HFF-Myc (cell line): ENCODE measurements at places on chromosomes 3 and 15.

GRCh38 chr15:38707802-38708671 lies 143.4 kb upstream of the RASGRP1 start:
- DNase-seq = no peak

DNA sequence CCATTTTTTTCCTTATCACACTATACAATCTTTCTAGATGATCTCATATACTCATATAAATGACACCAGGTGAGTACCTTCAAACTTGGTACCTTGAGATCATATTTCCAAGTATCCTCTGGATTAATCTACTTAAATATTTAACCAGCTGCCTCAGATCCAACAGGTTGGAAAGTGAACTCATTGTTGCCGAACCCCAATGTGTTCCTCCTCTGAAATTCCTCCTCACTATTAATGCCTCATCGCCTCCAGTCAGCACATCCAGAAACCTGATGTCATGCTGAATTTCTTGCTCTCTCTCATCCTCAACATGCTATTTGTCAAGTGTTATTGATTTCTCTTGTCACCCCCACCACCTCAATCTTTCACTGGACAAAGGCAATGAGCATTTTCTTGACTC lies 221.8 kb downstream of the FMN1 start:
- no peak for DNase-seq

DNA sequence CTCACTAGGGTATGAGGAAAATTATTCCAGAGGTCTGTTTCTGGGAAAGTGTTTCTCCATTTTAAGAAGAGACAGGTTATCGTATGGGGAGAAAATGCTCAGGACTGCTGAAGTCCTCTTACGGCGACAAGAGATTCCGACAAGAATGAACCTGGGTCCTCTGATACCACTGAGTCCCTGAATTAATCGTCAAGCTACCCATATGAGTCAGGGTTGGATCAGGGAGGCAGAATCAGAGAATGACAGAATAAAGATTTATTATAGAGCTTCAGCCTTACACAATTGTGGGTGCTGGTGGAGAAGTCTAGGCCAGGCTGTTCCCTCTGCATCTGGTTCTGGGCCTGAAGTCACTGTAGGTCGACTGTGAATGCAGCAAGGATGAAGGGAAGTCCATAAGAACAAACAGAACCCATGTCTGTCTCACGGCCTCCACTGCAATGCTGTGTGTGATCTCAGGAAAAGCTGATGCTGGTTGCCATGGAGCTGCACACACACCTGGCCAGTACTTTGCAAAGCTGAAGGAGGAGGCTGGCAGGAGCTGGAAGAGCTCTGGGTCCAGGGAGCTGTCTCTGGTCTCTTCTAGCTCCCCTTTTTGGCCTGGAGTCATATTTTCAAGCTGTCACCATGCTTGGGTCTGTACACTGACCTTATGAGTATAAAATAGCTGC lies 83.9 kb downstream of the HHLA2 start:
- no peak for DNase-seq

DNA sequence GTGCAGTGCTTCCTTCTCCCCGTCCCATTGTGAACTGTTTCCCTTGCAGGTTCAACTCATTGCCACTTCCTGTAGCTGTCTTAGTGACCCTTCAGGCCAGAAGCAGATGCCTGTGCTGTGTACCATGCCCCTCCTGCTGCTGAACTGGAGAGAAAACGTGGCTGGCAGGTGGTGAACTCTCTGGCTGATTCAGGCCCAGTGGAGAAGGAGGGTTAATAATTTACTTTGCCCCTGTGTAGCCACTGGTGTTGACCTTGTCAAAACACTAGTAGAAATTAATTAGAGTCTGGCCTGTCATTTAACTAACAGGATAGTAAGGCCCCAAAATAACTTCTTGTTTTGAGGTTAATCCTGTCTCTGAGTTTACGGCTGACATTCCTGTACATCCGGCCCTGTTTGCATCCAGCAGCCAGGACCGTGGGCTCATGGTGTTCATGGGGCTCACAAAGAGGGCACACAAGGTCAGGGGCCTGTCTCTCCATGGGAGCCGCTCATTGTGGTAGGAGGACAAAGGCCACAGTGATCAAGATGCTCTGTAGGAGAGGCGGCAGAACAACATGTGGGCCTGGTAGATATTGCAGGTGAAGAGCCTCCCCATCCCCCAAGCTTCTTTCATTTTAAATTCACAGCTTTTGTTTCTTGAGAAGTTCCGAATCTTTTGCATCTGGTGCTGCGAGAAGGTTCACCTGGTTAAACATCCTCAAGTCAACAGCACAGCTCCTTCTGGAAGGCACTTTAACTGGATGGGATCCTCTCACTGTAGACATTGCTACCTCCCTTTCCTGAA lies 101.6 kb downstream of the CGNL1 start:
- DNase-seq = no peak

- DNase-seq = no peak
Measured at GRCh38 chr3:31891876-31892455, 89.1 kb downstream of the OSBPL10 start.

DNA sequence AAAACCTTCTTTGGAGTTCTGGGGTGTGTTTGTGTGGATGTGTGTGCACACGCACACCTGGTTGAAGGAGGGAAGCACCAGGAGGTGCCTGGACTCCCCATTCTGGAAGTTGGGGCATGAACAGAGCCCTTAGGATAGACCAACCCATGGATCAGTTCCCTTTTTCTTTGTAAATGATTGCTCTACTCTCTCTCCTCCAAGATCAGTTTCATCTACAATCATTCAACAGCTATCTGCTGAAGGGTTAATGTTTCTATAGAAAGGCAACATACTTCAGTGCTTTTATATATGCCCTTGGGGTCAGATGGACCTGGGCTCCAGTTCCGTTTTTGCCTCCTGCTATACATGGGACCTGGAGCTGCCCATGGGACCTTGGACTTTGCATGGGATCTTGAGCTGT lies 352.1 kb upstream of the CFAP20DC start:
- DNase-seq = no peak

DNA sequence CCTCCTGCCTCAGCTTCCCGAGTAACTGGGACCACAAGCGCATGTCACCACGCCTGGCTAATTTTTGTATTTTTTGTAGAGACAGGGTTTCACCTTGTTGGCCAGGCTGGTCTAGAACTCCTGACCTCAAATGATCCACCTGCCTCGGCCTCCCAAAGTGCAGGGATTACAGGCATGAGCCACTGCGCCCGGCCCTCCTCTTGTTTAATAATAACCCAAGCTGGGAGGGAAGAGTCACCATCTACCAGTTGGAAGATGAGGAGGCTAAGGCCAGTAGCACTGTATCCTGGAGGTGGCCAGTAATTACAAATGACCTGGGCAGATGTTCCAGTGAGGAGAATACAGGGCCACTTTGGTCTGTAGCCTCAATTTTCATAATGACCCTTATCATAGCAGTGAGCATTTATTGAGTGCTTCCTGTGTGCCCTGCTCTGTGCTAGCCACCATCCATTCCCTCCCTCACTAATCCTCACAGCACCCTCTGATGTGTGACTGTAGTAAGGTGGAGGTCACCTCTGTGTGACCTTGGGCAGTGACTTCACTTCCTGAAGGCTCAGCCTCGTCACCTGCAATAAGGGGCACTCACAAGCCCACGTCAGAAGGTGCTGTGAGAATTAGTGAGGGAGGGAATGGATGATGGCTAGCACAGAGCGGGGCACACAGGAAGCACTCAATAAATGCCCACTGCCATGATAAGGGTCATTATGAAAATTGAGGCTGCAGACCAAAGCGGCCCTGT lies 64.2 kb downstream of the ABTB1 start:
- DNase-seq = no peak

GRCh38 chr3:65655061-65655460 lies 383.7 kb downstream of the MAGI1 start:
- no peak for DNase-seq

DNA sequence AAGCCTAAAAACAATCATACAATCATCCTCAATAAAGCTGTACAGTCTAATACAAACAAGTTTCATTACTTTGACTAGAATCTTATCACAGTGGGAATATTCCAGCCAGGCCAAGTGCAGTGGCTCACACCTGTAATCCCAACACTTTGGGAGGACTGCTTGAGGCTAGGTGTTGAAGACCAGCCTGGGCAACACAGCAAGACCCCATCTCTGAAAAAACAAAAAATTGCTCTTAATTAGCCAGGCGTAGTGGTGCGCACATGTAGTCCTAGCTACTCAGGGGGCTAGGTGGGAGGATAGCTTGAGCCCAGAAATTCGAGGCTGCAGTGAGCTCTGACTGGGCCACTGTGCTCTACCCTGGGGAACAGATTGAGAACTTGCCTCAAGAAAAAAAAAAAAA lies 3.3 kb downstream of the RPN1 start:
- DNase-seq = no peak

- DNase-seq = peak; percentile 59
Measured at GRCh38 chr15:83248151-83249029, 36.1 kb downstream of the BNC1 start.

GRCh38 chr15:90145259-90145658 lies 43.0 kb upstream of the IDH2 start:
- no peak for DNase-seq

GRCh38 chr15:90078965-90079364 lies 23.3 kb downstream of the IDH2 start:
- DNase-seq = no peak

DNA sequence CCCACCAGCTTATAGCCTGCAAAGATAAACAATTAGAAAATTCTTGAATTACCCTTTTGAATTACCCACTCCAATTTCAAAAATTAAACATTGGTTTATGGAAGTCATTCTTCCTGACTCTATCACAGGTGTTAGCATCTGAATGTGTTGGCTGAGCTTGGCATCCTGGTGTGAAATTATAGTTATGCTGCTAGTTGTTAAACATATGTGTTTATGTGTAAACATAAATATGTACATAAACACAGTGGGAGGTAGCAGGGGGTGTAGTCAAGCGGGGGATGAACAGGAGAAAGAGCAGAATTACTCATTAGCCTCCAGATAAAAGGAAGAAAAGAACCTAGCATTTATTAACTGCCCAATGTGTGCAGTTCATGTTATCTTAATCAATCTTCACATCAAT lies 530.2 kb downstream of the MCTP2 start:
- no peak for DNase-seq

GRCh38 chr3:61650276-61650675 lies 88.9 kb downstream of the PTPRG start:
- DNase-seq = peak; percentile 75

DNA sequence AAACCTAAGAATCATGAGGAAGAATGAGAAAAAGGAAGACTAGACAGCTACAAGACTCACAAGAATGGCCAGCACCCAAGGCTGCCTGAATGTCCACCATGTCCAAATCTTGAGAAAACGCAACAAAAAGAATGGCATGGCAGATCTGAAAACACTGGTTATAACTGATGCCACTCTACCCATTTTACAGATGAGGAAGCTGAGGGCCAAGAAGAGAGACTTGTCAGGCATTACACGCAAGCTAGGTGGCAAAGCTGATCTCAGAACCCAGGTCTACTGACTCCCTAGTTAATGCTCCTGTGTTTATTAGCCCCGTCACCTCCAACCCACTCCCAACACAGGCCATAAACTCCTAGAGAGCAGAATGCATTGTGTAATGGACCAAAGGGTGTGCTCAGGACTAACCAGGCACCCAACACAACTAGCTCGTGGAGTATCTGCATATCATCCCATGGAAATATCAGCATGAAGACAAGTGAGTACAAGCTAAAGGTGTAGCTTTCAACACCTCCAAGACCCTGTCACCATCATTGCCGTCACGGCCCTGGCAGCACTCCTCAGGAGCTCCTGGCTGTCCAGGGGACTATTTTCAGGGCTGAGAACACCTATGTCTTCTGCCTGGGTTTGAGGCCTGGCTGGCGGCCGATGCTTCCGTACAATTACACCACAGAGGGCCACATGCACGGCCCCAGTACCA lies 111.7 kb downstream of the XXYLT1 start:
- no peak for DNase-seq

GRCh38 chr3:105399611-105400010 lies 32.9 kb downstream of the ALCAM start:
- no peak for DNase-seq

DNA sequence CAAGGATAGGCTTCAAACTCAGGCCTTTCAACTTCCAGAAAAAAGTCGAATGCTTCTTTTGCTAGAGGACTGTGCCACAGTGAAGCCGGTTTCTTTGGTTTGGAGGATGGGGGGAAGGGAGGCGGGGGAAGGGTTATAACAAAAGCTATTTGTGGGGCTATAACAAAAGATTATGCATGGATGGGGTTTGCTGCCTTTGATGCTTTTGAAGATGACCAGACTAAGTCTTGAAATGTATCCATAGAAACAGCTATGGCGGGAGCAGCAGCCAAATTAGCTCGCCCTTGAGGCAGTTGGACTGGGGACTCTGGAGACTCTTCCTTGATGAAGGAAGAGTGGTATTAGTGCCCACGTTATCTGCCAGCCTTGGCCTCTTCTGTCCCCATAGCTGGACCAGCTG lies 47.5 kb downstream of the SRGAP3 start:
- DNase-seq = no peak

DNA sequence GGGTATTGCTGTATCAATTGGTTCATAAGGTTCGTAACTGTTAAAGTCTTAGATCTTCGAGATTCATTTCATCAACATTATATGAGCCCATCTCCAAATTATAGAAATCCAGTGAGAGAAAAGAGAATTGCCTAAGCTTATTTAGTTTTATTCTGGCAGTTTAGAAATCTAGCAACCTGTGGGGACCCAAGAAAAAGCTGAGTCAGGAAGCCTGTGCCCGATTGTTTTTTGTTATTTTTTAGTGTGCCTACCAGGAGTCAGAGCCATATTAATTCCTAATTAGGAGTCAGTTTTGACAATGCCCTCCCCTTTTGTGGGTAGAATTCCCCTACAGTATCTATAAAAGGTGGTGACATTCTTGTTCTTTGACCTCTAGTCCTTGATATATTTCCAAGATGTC lies 59.6 kb downstream of the SPRED1 start:
- no peak for DNase-seq

- peak; percentile 16 for DNase-seq
Measured at GRCh38 chr15:96064351-96064756, 266.1 kb upstream of the NR2F2 start.

GRCh38 chr3:131972550-131972949 lies 62.3 kb downstream of the CPNE4 start:
- no peak for DNase-seq

- no peak for DNase-seq
Measured at GRCh38 chr3:110810356-110810755, 261.3 kb upstream of the NECTIN3 start.

- peak; percentile 17 for DNase-seq
Measured at GRCh38 chr3:146750196-146750595, 145.1 kb upstream of the PLSCR5 start.

DNA sequence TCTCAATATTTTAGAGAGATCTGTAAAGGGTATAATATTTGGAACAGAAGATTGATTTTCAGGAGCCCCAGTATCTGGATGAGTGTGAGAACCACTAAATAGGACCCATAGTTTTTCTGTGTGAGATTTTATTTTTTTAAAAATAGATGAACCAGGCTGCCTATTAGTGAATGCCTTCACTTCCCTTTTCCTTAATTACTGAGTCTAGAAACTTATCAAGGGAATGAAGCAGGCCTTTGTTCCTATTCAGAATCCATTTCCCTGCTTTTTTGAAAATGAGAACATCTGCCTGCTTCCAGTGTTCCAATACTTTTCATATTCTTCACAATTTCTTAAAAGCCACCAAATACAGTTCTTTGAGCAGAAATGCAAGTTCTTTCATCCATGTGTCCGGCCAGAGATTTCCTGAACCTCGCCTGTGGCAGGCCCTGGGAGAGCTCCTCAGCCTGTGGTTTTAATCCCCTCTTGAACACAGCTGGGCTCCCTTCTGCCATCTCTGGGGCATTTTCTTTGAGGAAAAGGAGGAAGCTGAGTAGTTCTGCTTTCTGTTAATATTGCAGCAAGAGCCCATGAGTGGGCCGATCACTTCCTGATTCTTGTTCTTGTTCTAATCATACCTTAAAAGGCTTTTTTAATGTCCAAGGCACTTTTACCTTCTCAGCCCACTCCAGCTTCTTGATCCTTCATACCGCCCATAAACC lies 4.7 kb downstream of the EHD4 start:
- no peak for DNase-seq
